Tibial nerve (tissue), 4 donors: ENCODE measurements at places on chromosomes 4 and X. TPM values are rescaled to one million over a fixed set of nuclear protein-coding genes. Genes with fewer than 3 reads are reported as not detected.

DNA sequence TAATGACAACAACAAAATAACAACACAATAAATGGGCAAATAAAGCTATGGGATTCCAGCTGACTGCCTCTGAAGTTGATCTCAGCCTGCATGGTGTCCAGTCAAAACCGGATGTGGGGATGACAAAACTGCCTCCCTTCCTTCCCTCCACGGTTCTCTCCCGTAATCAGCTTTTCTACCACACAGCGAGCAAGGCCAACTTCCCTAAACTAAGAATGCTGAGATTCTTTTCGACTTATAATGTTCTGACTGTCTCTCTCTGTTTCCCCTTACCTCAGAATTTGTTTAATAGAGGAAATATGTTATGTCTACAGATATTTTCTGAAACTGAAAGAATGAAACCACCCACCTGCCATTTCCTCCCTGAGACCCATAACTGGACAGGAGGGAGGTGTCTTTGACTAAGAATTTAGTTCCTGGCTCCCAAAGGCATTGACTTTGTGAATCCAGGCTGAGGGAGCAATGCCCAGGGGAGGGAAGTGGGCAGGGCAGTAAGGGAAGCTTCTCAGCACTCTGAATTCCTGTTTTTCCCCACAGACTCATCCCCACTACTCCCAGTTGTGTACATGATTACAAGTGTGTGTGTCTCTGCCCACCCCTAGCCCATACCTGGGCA lies 1.0 kb upstream of the TLR1 start:
- peak overlapping the region; percentile 11 for H3K4me3 ChIP-seq
- H3K36me3 ChIP-seq = no peaks in the 10 kb centered on the region
- no peaks in the 10 kb centered on the region for H3K27me3 ChIP-seq
- peak; percentile 33 for DNase-seq
- H3K4me1 ChIP-seq = peaks cover 22% of the 10 kb centered on the region

DNA sequence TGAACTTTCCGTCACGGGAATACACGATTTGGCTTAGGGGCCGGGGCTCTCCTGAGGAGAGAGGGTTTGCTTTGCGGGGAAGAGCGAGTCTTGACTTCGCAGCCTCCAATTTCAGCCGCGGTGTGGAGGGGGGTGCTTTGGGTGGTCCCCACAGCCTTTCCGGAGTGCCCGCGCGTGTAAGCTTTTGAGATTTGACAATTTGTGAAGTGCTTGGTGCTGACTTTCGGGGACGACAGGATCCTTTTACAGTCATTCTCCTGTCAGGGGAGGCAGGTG lies 355 bp downstream of the SCML1 start:
- peak overlapping the region; percentile 97 for H3K27ac ChIP-seq
- H3K4me3 ChIP-seq = peak overlapping the region; percentile 49
- H3K36me3 ChIP-seq = no peaks in the 10 kb centered on the region
- DNase-seq = no peak
- no peaks in the 10 kb centered on the region for H3K4me1 ChIP-seq
- no peaks in the 10 kb centered on the region for H3K27me3 ChIP-seq

Gene GABRB1
- not detected for total RNA-seq

GRCh38 chrX:68355629-68355920 lies 77.7 kb downstream of the OPHN1 start:
- no peaks in the 10 kb centered on the region for H3K4me1 ChIP-seq
- no peaks in the 10 kb centered on the region for H3K27me3 ChIP-seq
- no peak for DNase-seq
- no peak overlapping the region for H3K4me3 ChIP-seq

DNA sequence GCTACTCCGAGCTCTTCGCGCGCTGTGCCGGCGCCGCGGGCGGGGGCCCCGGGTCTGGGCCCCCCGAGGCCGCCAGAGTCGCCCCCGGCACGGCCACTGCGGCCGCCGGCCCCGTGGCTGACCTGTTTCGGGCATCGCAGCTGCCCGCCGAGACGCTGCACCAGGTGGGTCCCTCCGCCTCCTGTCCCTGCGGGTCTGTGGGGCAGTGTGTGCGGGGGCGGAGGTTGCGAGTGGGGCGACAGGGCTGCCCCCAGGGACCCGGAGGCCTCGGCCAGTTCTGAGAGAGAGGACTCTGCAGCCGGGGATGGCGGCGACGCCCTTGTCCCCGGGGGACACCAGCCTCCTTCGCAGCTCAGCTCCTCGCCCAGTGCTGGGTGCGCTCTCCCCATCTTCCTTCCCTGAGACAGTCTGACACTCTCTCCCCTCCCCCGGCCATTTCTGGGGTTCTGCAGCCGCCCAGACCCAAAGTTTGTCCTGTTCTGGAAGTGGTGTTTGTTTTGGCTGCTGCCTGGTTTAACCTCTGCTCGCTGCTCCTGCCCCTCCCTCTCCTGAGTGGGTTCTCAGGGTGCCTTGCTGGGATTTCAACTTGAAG lies 609 bp downstream of the REPS2 start:
- H3K4me1 ChIP-seq = no peaks in the 10 kb centered on the region
- H3K4me3 ChIP-seq = peak overlapping the region; percentile 20
- no peak for DNase-seq
- H3K27me3 ChIP-seq = no peaks in the 10 kb centered on the region

Gene FRMPD4
- under 0.01 TPM for total RNA-seq

Gene GPRASP1
- total RNA-seq = 17.0 TPM

DNA sequence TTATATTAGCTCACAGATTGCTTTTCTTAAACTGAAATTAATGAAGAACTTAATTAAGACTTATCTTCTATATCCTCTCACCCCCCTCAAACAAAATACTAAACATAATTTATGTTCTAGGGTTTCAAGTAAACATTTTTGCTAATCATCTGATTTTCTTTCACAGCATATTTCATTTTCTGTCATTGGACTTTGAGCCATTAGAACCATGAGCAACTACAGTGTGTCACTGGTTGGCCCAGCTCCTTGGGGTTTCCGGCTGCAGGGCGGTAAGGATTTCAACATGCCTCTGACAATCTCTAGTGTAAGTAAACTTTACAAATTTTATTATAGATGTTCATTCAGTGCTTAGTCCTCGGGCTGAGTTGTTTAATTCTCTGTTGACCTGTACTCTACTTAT lies 3.3 kb downstream of the PDLIM5 start:
- no peaks in the 10 kb centered on the region for H3K27me3 ChIP-seq
- H3K36me3 ChIP-seq = no peaks in the 10 kb centered on the region
- DNase-seq = peak; percentile 23
- no peak overlapping the region for H3K4me3 ChIP-seq

Gene ADH1A
- 0.59 TPM for total RNA-seq

GRCh38 chr4:138392751-138393308 lies 150.7 kb upstream of the SLC7A11 start:
- H3K27me3 ChIP-seq = no peaks in the 10 kb centered on the region
- H3K27ac ChIP-seq = no peak overlapping the region
- no peaks in the 10 kb centered on the region for H3K4me1 ChIP-seq
- DNase-seq = no peak

GRCh38 chr4:17577665-17578481 lies 875 bp downstream of the LAP3 start:
- peaks cover 14% of the 10 kb centered on the region for H3K4me1 ChIP-seq
- H3K36me3 ChIP-seq = peaks cover 4% of the 10 kb centered on the region

Gene CPEB2
- 24.7 TPM for total RNA-seq

Gene HTT
- total RNA-seq = 62.2 TPM

GRCh38 chrX:3075959-3076358 lies 34.7 kb downstream of the ARSF start:
- DNase-seq = no peak
- H3K36me3 ChIP-seq = no peaks in the 10 kb centered on the region
- no peaks in the 10 kb centered on the region for H3K4me1 ChIP-seq
- no peak overlapping the region for H3K27ac ChIP-seq

Gene REELD1
- total RNA-seq = 0.20 TPM

DNA sequence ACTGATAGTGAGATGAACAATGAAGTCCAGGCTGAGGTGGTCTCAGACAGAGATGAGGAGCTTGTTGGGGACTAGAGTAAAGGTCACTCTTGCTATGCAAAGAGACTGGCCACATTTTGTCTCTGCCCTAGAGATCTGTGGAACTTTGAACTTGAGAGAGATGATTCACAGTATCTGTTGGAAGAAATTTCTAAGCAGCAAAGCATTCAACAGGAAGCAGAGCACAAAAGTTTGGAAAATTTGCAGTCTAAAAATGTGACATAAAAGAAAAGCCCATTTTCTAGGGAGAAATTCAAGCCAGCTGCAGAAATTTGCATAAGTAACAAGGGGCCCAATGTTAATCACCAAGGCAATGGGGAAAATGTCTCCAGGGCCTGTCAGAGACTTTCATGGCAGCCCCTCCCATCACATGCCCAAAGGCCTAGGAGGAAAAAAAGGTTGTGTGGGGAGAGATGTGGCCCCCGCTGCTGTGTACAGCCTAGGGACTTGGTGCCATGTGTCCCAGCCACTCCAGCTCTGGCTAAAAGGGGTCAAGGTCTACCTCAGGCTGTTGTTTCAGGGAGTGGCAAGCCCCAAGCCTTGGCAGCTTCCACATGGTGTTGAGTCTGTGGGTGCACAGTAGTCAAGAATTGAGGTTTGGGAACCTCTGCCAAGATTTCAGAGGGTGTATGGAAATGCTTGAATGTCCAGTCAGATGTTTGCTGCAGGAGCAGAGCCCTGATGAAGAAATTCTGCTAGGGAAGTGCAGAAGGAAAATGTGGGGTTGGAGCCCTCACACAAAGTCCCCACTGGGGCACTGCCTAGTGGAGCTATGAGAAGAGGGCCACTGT lies 262.8 kb downstream of the DKK2 start:
- no peak overlapping the region for H3K27ac ChIP-seq
- no peak overlapping the region for H3K4me3 ChIP-seq
- no peaks in the 10 kb centered on the region for H3K36me3 ChIP-seq
- no peaks in the 10 kb centered on the region for H3K4me1 ChIP-seq

Gene DLG3
- 5.0 TPM for total RNA-seq

GRCh38 chr4:106264331-106264728 lies 51.7 kb downstream of the TBCK start:
- DNase-seq = no peak
- no peak overlapping the region for H3K27ac ChIP-seq
- no peaks in the 10 kb centered on the region for H3K4me1 ChIP-seq

- H3K27ac ChIP-seq = no peak overlapping the region
- H3K4me1 ChIP-seq = no peaks in the 10 kb centered on the region
- H3K4me3 ChIP-seq = no peak overlapping the region
- H3K27me3 ChIP-seq = no peaks in the 10 kb centered on the region
- no peak for DNase-seq
- no peaks in the 10 kb centered on the region for H3K36me3 ChIP-seq
These were observed 12.4 kb downstream of the RAB33A start for GRCh38 chrX:130184168-130184567.

GRCh38 chrX:22165732-22166457 lies 106.8 kb upstream of the CBLL2 start:
- no peak for DNase-seq
- no peak overlapping the region for H3K27ac ChIP-seq
- peaks cover 2% of the 10 kb centered on the region for H3K27me3 ChIP-seq
- no peaks in the 10 kb centered on the region for H3K4me1 ChIP-seq

- H3K4me3 ChIP-seq = no peak overlapping the region
- H3K27ac ChIP-seq = no peak overlapping the region
- no peak for DNase-seq
- H3K36me3 ChIP-seq = no peaks in the 10 kb centered on the region
- H3K4me1 ChIP-seq = no peaks in the 10 kb centered on the region
These were observed 100.9 kb downstream of the LIMCH1 start for GRCh38 chr4:41638866-41639265.

GRCh38 chrX:17500145-17500579 lies 125.2 kb downstream of the NHS start:
- no peak overlapping the region for H3K4me3 ChIP-seq
- DNase-seq = no peak
- no peaks in the 10 kb centered on the region for H3K4me1 ChIP-seq
- no peaks in the 10 kb centered on the region for H3K36me3 ChIP-seq

GRCh38 chr4:9847968-9848748 lies 66.7 kb downstream of the DRD5 start:
- H3K27me3 ChIP-seq = no peaks in the 10 kb centered on the region
- H3K4me3 ChIP-seq = no peak overlapping the region
- H3K27ac ChIP-seq = no peak overlapping the region
- no peaks in the 10 kb centered on the region for H3K36me3 ChIP-seq
- no peaks in the 10 kb centered on the region for H3K4me1 ChIP-seq

Gene PABPC4L
- total RNA-seq = 0.98 TPM

DNA sequence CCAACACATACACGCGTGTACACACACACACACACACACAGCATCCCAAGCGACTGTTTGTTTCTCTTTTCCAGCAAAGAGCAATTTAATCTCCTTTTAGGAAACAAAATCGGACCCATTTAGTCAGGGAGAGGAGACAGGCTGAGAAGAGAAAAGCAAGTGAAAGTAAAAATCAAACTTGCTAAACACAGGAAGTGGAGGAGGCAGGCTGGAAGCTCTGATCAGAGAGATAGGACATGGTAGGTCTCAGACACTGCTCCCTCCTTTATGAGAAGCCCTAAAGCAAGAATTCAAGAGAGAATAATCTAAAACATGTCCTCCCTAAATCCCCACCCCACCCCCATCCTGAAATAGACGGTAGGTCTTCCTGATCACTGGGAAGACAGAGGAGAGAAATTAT lies 62.3 kb downstream of the GPC3 start:
- no peak overlapping the region for H3K27ac ChIP-seq
- H3K4me3 ChIP-seq = no peak overlapping the region

Gene TIGD2
- 2.0 TPM for total RNA-seq

- H3K4me1 ChIP-seq = no peaks in the 10 kb centered on the region
- H3K4me3 ChIP-seq = no peak overlapping the region
- H3K27ac ChIP-seq = no peak overlapping the region
- H3K27me3 ChIP-seq = no peaks in the 10 kb centered on the region
These were observed 466.1 kb upstream of the GRID2 start for GRCh38 chr4:91837608-91838029.

GRCh38 chrX:139179592-139179991 lies 350.9 kb upstream of the F9 start:
- no peak overlapping the region for H3K4me3 ChIP-seq
- no peaks in the 10 kb centered on the region for H3K27me3 ChIP-seq
- no peaks in the 10 kb centered on the region for H3K4me1 ChIP-seq
- DNase-seq = no peak

DNA sequence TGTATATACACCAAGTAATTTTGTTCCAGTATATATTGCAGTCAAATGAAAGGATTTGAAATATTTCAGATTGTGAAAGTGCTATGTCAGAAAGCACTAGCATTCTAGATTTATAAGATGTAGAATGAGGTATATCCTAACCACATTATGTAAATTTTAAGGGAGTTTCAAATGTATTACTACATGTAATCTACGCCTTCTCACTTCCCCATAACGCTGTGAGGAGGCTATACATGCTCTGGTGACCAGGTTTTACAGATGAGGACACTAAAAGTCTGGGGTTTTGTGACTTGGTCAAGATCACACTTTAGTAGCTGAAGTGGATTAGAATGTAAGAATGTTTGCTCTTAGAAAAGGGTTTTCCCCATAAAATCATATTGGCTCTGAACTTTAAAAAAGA lies 8.1 kb downstream of the ENPEP start:
- no peak overlapping the region for H3K27ac ChIP-seq
- no peak overlapping the region for H3K4me3 ChIP-seq
- no peak for DNase-seq
- no peaks in the 10 kb centered on the region for H3K27me3 ChIP-seq
- no peaks in the 10 kb centered on the region for H3K4me1 ChIP-seq

Gene ARMCX1
- total RNA-seq = 31.6 TPM
